ENCODE measurements at places on chromosomes 3 and 15.

DNA sequence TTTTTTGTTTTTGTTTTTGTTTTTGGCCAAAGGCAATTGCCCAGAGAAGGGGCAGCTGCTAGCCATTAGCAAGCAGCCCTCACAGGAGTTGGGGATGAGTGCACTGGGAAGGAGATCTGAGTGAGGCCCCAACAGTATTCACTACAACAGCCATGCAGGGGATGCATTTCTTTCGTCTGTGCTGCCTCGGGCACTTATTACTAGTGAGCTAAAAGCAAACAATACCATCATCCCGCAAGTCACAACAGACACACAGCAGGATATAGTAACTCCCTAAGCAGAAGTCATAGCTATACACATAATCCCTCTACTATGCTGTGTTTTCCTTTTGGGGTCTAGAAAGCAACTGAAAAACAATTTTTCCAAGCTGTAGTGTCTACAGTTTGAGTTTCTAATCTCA lies 27.2 kb downstream of the CRTAP start:
- no peak for DNase-seq

GRCh38 chr3:129185783-129186182 lies 2.1 kb upstream of the CNBP start:
- DNase-seq: no peak

GRCh38 chr3:46984591-46985459 lies 5.4 kb downstream of the NBEAL2 start:
- no peak for DNase-seq

DNA sequence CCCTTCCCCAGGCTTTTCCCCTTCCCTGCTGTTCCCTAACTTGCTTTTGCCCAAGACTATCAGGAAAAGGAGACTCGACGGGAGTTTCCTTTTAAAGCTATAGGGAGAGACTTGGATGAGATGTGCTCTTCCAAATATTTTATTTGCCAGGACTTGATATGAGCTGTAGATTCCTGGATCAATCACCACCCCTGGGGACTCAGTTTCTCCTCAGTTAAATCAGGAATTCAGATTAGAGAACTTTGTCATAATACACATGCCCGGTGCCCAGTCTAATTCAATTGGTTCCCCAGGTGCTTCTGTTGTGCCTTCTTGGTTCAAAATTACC lies 46.6 kb downstream of the SMAD6 start:
- no peak for DNase-seq

DNA sequence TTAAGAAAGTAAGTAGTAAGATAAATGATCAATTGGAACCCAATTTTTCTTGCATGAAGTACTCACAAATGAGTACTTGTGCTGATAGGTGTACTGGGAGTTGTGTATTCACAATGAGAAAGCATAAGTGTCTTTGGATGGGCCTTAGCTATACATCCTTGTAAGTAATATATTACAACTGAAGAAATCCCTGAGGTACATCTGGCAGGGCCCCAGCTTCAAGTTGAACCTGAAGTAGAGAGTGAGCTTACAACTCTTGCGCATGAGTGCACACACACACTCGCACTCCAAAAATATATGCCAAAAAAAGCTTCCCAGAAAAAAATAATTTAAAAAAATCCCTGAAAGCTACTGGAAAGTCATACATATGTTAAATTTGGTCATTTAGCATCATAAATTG lies 222.5 kb downstream of the ROBO2 start:
- DNase-seq: no peak

GRCh38 chr15:33946152-33946551 lies 22.1 kb upstream of the CHRM5 start:
- DNase-seq: no peak

DNA sequence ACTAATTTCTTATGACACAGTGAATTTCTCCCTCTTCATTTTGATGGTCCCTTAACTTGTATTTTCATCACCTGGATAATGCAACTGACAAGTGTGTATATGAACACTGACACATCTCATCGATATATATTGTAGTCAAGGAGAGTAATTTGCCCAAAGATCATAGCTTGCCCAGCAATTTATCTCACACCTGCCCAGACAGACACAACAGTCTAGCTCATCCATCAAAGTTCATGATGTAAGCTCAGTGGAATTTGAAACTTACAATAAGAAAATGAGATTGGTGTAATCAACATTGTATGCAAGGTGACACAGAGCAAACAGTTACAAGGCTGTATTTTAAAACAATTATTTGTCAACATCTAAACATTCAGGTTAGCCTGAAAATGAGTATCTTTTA lies 805.8 kb downstream of the NAALADL2 start:
- no peak for DNase-seq

GRCh38 chr3:66099541-66100065 lies 60.9 kb upstream of the MAGI1 start:
- no peak for DNase-seq

DNA sequence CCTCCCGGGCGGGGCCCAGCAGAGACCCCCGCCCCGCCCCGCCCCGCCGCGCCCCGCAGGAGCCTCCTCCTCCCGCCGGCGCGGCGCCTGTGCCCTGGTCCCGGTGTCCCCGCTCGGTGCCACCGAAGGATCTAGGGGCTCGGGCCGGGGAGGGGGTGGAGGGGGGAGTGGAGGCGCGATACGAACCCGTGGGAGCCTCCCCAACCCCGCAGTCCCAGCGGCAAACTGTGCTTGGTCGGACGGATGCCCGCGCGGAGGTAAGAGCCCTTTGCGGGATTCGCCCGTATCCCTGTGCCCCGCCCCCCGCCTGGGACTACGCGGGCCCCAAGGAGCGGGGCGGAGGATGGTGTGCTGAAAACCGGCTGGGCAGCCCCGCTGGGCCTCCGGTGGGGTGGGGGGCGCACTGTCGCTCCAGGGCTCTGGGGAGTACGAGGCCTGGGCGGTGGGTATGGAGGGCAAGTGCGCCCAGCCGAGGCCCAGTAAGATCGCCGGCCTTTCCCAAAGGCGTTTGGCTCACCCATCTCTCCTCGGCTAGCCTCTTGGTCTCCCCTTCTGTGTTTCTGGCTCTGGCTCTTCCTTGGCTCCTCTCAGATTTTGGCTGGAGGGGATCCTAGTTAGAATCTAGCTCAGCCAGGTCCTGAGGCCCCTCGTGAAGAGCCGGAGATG lies 65.6 kb upstream of the POLG start:
- no peak for DNase-seq

GRCh38 chr3:71262364-71263265 lies 320.9 kb downstream of the FOXP1 start:
- DNase-seq: no peak

- DNase-seq: no peak
These were observed 40.5 kb downstream of the ARMC8 start for GRCh38 chr3:138227650-138228049.

DNA sequence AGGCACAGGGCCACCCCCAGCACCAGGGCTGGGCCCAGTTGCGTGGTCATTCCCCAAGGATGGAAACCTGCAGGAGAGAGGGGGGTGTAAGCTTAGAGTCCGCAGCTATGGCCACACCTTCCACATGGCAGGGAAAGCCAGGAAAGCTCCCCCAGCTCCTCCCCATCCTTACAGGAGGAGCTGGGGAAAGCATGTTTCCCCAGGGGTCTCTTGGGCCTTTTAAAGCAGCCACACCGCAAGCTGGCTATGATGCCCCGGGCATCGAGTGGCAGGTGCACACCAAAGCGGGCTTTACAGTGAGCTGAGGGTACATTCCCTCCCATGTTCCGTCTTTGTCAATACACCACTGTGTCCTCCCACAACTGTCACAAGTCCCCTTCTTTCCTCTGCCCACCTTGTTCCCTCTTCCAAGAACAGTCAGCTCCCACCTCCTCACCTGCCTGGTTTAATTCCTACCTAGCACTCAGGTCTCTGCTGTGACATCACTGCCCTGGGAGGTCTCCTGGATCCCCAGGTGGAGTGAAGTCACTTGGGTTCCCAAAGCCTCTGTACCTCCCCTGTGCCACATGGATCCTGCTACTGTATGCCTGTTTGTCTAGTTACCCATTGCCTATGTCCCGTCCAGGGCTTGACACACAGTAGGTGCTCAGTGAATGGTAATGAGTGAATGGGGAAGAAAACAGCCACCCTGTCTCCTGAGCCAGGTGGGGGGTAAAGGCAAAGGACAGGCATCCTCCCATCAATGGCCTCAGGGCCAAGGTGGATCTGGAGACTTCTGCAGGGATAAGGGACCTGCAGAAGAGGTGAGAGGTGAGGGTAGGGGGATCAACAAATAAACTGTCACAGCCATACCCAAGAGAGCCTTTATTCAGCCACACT lies 3.4 kb downstream of the HYAL3 start:
- DNase-seq: no peak

DNA sequence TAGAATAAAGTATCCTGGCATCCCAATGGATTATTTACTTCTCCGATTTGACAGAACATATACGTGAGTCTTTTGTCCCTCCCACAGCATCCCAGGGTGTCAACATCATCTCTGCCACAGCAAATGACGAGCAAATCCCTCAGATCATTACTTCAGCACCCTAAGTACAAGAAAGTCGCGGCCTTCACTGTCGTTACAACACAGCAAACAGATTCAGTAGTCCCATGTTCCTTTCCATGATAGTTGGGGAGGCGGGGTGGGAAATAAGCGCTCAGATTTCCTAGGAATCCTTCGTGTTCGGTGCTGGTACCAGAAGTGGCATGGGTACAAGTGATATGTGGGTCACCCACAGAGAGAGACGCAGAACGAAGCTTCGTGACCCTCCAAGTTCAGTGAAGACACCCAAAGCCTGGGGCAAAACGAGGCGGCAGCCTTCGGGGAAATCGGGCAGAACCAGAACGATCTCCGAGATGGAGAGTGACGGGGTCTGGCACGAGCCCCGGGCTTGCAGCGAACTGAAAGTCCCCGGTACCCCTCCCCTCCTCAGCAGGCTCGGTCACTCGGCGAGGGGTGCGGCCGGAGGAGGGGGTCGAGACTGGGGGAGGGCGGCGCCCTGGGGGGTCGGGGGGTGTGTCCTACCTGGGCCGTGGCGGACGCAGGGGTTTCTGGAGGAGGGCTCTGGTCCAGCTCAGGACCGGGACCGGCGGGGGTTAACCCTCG lies 619 bp downstream of the TTBK2 start:
- no peak for DNase-seq

DNA sequence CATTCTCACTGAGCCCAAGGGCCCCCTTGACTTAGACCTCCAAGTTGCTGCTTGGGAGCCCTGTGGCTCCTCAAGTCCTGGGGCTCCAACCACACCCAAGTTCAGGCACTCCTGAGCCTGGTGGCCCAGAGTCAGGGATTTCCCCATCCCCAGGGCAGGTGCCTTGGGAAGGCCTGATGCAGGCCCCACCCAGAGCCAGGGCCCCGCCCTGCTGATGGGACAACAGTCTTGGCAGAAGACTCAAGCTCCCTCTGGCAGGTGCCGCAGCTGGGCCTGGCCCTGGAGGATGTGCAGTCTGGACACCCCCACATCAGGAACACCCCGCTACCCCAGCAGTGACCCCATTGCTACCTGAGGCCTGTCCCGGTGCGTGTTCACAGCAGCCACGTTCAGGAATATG lies 17.7 kb upstream of the SHISA5 start:
- no peak for DNase-seq

- DNase-seq: no peak
These were observed 206.9 kb downstream of the KLHL25 start for GRCh38 chr15:85587707-85588411.

DNA sequence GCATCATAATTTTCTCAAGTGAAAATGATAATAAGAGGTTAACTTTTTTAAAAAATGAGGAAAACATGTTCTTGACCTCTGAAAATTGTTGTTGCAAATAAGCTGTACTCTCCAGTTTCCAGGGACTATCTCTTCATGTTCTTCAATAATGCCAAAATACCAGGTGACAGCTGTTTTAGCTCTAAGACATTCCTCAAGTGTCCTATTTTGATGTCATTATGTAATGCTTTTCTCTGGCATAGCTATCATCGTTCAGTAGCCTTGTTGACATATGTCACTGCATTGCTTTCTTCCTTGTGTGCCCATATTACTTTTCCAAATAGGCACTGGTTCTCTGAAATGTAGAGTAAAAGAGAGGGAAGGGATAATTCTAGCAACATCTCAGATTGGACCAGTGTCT lies 5.7 kb upstream of the FILIP1L start:
- no peak for DNase-seq

- no peak for DNase-seq
These were observed 134.0 kb downstream of the TPRA1 start for GRCh38 chr3:127456471-127457093.

GRCh38 chr3:153349108-153349499 lies 187.1 kb downstream of the RAP2B start:
- DNase-seq: no peak

GRCh38 chr3:31768479-31769125 lies 212.5 kb downstream of the OSBPL10 start:
- no peak for DNase-seq

Measured in GM18507 (cell line).